Stimulated activated CD4-positive, alpha-beta T cell treated with anti-CD3 and anti-CD28 coated beads, Interleukin-12 subunit alpha, Interleukin-12 subunit beta, amount 100 ng/mL, for 48 hours (primary cell): ENCODE measurements at places on chromosomes 12 and 14.

GRCh38 chr14:68792979-68793733 is at the start of gene ZFP36L1:
Gene ZFP36L1, minus strand, starts transcription at chr14:68793067. Its CDS starts 129 bp downstream, at chr14:68792938.
- DNase-seq = peak; percentile 81

GRCh38 chr12:123532808-123533649 is 490 bp downstream of the RILPL1 start:
- no peak for DNase-seq

DNA sequence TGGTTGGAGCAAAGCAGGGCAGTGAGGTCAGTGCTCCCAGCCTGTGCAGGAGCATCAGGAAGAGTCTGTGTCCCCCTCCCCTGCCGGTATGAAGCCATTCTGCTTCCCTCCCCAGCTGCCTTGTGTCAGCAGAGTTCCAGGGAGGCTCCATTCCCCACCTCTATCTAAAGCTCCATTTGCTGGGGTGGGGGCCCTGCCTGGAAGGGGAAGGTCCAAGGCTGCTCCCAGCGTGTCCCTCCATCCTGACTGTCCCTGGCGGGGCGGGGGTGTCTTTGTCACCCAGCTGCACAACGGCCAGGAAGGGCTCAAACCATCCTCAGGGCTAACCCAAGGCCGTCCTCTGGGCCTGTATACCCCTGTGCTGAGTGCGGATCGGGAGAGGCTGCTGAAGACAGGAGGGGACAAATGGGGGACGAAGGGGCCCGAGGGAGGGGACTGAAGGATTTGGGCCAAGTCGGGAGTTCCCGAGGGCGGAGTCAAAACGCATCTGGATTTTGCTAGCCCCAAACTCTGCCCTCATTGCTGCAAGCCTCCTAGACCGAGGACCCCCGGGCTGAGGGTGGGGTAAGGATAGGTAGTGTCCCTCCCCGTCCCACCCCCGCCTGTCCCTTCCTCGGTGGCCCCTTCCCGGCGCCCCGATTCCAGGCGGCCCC is 748 bp upstream of the ACVRL1 start:
- no peak for DNase-seq

GRCh38 chr14:58794993-58795762 is 157.4 kb downstream of the DACT1 start:
- DNase-seq = no peak

GRCh38 chr14:51823706-51824105 is 36.7 kb upstream of the GNG2 start:
- DNase-seq = no peak

DNA sequence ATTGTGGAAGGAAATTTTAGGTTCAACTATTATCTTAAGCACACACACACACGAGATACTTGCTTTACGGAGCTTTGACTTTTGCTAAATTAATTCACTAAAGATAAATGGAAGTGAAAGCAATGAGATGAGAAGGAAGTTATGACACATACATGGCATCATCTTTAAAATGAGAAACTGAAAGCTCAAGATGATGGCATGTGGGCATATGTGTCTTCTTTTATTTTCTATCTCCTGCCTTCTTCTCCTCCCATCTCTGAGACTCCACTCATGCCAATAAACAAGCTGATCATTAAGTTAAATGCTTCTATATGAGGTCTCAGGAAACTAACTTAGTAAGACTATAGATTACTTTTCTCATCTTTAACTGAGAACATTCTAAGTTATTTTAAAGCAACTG is 216.7 kb downstream of the MED13L start:
- DNase-seq = no peak
